CD14-positive monocyte (primary cell): ENCODE measurements at places on chromosomes 7 and 10. TPM values are rescaled to one million over a fixed set of nuclear protein-coding genes. Genes with fewer than 3 reads are reported as not detected.

Gene AOAH
- polyA plus RNA-seq = 467 TPM

Gene OR2A7
- not detected for polyA plus RNA-seq

Gene SFTPA2
- not detected for polyA plus RNA-seq

Gene CFTR
- polyA plus RNA-seq = not detected in 2 replicates

Gene PKD2L1
- 0.09 and 0.15 TPM in 2 replicates for polyA plus RNA-seq

Gene CYP3A7
- polyA plus RNA-seq = not detected

Gene CSTF2T
- polyA plus RNA-seq = 11.0 TPM

Gene SLC13A1
- not detected in 2 replicates for polyA plus RNA-seq

Gene LIPF
- polyA plus RNA-seq = not detected in 2 replicates
